Activated naive CD8-positive, alpha-beta T cell treated with anti-CD3 and anti-CD28 coated beads, Interleukin-2, amount 10 ng/mL, durations not matched to agents 7 days and 5 days (primary cell): ENCODE measurements at places on chromosomes 4 and X. TPM values are rescaled to one million over a fixed set of nuclear protein-coding genes. Genes with fewer than 3 reads are reported as not detected.

DNA sequence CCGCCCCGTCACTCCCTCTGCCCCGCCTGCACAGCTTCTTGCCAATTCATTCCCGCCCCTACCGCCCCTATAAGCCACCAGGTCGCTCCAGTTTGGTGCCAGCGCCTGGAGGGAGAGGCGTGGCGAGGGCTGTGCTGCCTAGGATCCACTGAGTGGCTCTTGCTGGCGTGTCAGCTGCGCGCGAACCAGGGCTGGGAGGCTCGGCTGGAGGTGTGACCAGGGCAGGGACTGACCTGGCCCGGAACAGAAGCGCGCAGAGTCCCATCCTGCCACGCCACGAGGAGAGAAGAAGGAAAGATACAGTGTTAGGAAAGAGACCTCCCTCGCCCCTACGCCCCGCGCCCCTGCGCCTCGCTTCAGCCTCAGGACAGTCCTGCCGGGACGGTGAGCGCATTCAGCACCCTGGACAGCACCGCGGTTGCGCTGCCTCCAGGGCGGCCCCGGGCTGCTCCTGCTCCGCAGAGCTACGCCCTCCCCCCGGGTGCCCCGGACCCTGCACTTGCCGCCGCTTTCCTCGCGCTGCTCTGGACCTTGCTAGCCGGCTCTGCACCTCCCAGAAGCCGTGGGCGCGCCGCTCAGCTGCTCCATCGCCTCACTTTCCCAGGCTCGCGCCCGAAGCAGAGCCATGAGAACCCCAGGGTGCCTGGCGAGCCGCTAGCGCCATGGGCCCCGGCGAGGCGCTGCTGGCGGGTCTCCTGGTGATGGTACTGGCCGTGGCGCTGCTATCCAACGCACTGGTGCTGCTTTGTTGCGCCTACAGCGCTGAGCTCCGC lies at the start of gene GPR78:
TSS of gene GPR78 (plus strand) at position 72 of the 773 bp plus-strand sequence. CDS start at position 663, 591 bp downstream.
- H3K36me3 ChIP-seq = no peaks in the 10 kb centered on the region
- no peaks in the 10 kb centered on the region for H3K4me1 ChIP-seq
- H3K27ac ChIP-seq = no peak within 1 kb of the TSS
- no peak within 1 kb of the TSS for H3K4me3 ChIP-seq

The ODAM gene
- not detected for total RNA-seq

DNA sequence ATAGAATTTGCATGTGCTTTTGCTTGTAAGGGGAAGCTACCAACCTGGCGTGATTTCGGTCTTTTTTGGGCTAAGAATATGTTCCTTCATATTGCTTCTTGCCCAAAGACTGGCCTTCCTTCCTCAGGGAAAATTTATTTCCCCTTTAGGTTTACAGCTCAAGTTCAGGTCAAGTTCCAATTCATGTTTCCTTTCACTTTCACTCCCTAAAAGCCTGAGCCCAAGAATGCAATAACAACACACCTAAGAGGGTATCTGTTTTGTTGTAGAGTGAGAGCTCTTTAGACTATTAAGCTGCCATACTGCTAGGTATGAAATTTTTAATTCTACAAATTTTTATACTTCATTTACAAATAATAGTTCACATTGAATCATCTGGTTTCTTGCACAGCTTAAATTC lies 299.6 kb downstream of the TLL1 start:
- H3K27me3 ChIP-seq = no peaks in the 10 kb centered on the region
- H3K36me3 ChIP-seq = no peaks in the 10 kb centered on the region
- H3K4me3 ChIP-seq = no peak overlapping the region
- H3K4me1 ChIP-seq = no peaks in the 10 kb centered on the region

GRCh38 chr4:184771416-184771815 lies 37.5 kb upstream of the CENPU start:
- no peaks in the 10 kb centered on the region for H3K27me3 ChIP-seq
- no peak overlapping the region for H3K27ac ChIP-seq
- H3K36me3 ChIP-seq = peaks cover 2% of the 10 kb centered on the region

GRCh38 chrX:107659768-107660167 lies 31.5 kb downstream of the PRPS1 start:
- H3K27me3 ChIP-seq = no peaks in the 10 kb centered on the region
- peaks cover 6% of the 10 kb centered on the region for H3K4me1 ChIP-seq
- H3K36me3 ChIP-seq = peaks cover 2% of the 10 kb centered on the region
- no peak for DNase-seq

The ZC4H2 gene
- 17.3 TPM for total RNA-seq

DNA sequence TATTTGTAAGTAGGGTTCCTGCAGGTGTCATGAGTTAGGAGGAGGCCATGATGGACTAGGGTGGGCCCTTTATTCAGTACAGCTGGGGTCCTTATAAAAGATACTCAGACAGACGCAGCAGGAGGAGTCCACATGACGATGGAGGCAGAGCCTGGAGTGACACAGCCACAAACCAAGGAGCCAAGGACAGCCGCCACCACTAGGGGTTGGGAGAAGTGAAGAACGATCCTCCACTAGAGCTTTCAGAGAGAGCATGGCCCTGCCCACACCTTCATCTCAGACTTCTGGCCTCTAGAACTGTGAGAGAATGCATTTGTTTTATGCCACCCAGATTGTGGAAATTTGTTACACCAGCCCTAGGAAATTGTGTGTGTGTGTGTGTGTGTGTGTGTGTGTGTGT lies 31.1 kb downstream of the JAKMIP1 start:
- no peak for DNase-seq
- H3K4me1 ChIP-seq = peaks cover 4% of the 10 kb centered on the region
- H3K27ac ChIP-seq = no peak overlapping the region
- H3K4me3 ChIP-seq = no peak overlapping the region
- no peaks in the 10 kb centered on the region for H3K27me3 ChIP-seq

The AFM gene
- not detected for total RNA-seq
